ENCODE measurements at places on chromosomes 7 and 10.
A peak's percentile ranks its signal among the peaks of the same experiment; 100 is the strongest.

DNA sequence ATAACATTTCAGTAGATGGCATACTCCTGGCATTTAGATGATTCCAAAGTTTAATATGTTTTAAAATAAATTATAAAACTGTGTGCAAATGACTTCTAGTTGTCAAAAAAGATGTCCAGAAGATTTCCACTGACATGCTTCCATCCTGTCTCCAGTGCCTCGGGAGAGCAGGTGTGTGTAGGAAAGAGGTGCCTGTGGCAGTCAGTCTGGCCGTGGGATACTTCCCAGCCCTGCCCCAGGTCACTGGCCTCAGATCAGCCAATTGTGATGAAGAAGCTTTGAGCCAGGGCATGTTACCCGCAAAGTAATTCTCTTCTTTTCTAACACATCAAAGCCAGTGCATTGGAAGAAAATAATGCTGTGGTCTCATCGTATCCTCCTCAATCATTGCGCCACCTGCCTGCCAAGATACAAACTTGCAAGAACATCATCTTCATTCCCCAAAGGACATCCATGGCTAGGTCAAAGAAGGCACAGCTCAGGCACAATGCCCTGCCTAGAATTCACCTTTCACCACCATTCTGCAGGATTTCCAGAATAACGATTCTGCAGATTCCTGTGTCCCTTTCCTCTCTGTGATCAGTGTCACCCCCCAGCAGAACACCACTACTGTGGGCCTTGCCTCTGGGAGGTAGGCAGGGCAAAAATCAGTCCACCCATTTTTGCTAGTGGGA is 6.3 kb upstream of the KCNMA1 start:
- DNase-seq = peak; percentile 73

- no peak for DNase-seq
These were observed 57.7 kb downstream of the PTPRE start for GRCh38 chr10:127964621-127965020.

GRCh38 chr7:11447106-11447505 is 384.9 kb downstream of the THSD7A start:
- DNase-seq = no peak

DNA sequence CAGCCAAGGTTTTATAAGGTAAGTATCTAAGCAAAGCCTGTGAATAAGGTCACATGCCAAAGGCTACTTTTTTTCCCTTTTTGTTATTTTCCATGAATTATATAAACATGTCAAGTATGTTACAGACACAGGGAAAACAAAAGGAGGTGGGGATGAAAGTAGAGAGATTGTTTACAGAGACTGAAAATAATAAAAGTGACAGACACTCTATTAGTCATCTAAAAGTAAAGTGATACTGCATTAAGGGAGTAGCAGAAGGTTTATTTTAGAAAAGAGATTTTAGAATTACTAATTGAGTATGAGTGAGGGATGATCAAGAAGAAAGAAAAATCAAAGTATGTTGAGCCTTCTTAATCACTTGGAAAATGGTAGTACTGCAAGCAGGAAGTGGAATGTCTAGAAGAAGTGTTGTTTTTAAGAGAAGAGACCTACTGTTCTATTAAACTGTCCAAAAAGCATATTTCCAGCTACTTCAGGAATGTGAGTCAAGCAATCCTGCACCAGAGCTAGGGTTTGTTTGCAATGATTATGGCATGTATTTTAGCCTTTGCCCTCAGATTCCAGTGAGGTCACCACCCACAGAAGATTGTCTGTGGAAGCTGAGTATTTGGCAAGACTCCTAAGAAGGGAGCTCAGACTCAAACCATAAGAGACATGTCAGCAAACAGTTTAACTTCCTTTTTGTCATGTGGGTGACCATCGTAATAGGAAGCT is 177.9 kb upstream of the PLXDC2 start:
- DNase-seq = peak; percentile 95

- no peak for DNase-seq
These were observed 29.2 kb downstream of the SORBS1 start for GRCh38 chr10:95531994-95532399.

DNA sequence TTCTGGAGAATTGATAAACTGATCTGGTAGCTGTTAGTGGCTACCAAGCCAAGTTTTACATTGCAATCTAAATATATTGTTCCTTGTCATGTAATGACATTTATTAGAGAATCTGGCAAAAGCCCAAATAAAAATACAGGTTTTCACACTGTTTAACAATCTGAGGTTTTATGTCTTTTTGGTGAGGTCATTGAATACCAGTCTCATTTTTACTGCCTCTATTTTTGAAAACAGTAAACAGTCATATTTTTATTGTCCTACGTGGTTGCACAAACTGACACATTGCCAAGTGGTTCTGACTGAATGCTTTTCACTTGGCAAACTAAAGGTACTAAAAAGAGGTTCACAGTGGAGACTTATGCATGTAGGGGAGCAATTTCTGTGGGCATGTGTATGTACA is 157.5 kb downstream of the PRKG1 start:
- DNase-seq = peak; percentile 78

DNA sequence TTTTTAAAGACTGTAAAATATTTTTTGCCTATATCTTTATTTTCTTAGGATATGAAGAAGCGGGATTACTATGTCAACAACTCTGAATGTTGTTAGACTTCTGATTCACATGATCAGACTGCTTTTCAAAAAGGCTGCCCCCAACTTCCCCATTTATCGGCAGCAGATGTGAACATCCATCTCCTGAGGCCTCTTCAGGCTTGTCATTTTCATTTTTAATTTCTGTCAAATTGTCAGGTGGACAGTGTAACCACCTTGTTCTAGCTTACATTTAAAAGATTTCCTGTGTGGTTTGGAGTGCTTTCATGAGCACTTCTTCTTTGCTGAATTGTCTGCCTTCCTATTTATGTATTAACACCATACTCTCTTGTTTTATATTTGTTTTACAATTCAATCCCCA is 78.8 kb upstream of the GSDME start:
- no peak for DNase-seq

DNA sequence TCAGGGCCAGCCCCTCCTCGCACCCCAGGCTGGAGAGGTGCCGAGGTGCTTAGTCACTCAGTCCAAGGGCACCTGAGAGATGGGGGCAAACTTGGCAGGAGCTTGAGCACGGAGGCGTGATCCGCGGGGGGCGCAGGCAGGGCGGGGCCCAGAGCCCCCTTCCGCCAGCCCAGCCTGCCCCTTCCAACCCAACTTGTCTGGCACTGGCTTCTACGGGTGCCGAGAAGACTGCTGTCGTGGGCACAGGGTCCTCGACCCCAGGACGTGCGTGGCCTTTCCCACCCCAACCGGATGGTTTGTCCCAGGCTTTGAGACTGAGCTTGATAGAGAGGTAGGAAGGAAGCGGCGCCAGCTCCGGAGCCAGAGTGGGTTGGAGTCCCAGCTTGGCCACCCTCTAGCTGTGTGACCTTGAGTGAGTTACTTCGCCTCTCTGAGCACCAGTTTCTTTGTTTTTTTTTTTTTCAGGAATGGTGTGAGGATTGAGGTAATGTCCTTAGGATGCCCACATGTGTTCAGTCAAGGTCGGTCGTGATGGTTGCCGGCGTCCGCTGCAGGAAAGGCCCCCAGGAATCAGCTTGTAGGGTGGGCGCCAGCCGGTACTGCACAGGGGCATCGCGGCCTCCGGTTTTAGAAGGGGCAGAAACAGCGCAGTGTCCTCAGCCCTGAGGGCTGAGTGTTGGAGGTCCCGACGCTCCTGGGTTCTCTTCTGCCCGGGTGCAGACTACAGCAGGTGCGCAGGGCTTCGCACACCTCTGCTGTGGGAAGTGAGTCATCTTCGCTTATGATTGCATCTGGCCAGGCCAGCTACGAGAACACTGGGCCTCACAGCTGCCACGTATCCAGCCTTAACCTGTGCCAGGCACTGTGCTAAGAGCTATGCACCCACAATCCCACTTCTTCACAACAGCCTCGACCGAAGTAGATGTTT is 28.6 kb upstream of the VAX1 start:
- DNase-seq = no peak

GRCh38 chr7:90396420-90396819 is 6.8 kb upstream of the CLDN12 start:
- no peak for DNase-seq

DNA sequence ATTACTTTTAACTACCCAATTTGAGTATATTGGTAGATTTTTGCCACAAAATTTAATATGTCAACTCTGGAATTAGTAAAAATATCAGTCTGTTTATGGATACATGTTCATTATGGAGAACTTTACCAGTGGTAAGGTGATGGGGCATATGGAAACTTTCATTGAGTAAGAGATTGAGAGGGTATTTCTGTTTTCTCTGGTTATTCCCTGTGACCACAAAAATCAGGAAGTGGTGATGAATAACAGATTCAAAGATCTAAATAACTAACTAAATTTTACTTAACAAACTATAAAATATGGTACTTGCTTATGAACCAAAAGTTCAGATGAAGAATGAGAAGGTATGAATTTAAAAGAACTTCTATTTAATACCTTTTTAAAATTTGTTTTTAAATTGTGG is 22.1 kb upstream of the STEAP4 start:
- no peak for DNase-seq

DNA sequence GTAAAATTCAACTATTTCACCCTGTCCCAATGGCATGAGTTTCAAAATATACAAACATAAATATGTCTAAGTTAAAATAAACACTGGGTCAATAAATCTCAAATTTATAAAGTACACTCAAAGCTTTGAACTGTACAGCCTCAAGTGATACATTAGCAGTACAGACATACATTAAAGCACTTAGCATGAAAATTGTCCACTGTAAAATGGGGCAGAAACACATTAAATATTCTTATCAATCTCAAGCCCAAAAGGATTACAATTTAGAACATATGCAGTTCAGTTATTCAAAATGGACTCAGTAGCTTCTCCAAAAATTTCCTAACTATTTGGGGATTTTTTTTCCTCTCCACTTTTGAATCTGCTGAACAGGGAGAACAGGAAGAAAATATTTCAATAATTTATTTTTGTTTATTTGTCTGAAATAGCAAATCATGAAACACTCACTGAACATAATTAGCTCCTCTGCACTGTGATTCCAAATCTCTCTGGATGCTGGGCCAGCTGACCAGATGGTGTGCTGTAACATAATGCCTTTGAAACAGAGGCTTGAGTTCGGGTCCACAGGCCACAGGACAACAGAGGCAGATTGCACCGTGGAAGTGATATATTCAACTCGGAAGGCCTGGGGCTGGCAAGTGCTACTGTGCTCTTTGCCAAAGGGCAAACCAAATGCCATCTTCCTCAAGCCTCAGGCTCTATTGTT is 248.9 kb upstream of the LRRN3 start:
- no peak for DNase-seq

DNA sequence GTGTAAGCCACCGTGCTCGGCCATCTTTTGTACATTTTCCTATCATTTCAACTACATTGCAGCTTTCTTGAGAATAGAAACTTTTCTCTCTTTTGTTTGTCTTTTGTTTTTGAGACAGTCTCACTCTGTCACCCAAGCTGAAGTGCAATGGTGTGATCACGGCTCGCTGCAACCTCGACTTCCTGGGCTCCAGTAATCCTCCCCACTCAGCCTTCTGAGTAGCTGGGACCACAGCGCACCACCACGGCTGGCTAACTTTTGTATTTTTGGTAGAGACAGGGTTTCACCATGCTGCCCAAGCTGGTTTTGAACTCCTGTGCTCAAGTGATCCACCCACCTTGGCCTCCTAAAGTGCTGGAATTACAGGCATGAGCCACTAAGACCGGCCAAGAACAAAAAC is 31.3 kb upstream of the DAGLB start:
- no peak for DNase-seq

- DNase-seq = peak; percentile 28
These were observed 22.1 kb downstream of the NCAPG2 start for GRCh38 chr7:158682456-158682855.

GRCh38 chr7:16421333-16422102 is at the start of gene CRPPA:
Gene CRPPA, minus strand, starts transcription at chr7:16421538. Its CDS starts 216 bp downstream, at chr7:16421322.
- peak; percentile 54 for DNase-seq

GRCh38 chr7:50565977-50566376 is 772 bp upstream of the DDC start:
- DNase-seq = no peak

DNA sequence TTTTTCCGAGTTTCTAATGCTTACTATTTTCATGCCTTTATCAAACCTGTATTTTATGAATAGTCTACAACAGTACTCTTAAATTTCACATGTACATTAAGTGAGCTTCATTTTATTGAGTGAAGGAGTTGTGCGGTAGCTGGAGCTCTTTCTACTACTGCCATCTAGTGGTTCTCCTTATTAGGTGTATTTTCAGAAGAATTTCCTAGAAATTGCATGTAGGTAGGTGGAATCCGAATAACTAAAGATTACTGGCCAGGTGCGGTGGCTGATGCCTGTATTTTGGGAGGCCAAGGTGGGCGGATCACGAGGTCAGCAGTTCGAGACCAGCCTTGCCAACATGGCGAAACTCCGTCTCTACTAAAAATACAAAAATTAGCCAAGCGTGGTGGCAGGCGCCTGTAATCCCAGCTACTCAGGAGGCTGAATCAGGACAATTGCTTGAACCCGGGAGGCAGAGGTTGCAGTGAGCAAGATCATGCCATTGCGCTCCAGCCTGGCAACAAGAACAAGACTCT is 38.3 kb downstream of the LRRC72 start:
- DNase-seq = peak; percentile 40

DNA sequence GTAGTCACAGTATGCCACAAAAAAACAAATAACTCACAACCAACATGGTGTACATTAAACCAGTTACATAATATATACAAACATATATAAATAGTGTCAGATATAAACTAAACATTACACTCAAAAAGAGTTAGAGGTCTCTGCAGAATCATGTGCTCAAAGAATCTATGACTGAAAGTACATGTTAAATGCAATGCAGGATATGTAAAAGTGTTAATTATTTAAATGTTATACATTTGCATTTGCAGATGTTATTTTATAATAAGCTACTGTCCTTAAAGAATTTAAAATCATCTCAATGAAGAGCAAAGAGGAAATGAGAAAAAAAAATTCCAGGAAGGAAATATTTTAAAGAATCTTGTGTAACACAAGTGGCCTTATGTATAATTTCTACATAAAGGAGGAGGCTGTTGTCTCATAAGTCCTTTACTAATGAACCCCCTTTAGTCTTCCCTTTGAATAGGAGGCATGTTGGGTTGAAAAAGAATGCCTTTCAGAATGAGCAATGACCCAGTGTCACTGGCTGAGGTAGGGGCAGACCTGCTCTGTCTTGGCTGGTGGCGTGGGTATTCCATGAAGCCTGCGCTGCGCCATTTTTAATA is 148.9 kb downstream of the ITGA8 start:
- DNase-seq = no peak

DNA sequence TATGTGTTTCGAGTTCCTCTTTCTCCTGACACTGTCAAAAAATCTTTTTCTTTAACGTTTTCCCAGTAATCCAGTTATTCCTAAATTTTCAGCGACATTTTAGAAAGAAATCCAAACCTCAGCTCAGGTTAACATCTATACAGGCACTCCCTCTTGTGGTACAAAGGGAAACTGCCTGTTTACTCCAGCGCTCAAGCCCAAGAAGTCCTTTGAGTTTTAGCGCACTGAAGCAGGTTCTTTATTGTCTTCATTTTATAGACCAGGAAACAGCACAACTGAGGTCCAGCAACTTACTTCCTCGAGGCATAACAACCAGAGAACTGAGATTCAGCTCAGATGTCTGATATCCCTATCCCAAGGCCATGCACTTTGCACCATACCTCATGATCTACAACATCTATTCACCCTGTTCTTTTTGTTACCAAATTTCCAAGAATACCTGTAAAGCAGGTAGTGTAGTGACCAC is 287.2 kb upstream of the MKLN1 start:
- DNase-seq = peak; percentile 75

- DNase-seq = peak; percentile 58
These were observed 127.9 kb upstream of the STK17A start for GRCh38 chr7:43454936-43455518.
